ELF-1 (cell line): ENCODE measurements at places on chromosomes 6 and 20.
A peak's percentile ranks its signal among the peaks of the same experiment; 100 is the strongest.

DNA sequence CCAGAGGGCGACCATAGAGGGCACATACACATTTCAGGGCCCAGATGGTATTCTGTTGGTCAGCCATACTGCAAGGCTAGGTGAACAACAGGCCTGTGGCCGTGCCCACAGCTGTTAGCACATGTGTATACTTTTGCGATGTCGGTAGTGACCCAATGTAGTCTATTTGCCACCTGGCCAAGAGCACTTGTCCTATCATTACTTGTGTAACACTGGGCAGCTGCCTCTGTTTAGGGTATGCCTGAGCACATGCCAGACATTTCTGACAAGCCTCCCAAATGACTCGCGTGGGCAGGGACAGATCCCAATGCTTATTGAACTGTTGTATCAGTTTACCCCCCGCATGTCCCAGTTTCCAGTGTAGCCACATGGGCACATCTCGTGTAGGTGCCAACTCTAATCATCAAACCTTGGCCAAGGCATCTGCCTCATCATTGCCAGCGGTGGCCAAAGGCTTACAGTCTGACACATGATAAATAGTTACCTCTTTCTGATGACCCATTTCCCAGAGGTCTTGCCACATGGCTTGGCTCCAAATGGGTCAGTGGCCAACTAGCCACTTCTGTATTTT is 74.4 kb upstream of the FBXL4 start:
- DNase-seq = no peak

GRCh38 chr6:158575550-158575949 is 15.7 kb downstream of the TMEM181 start:
- no peak for DNase-seq

DNA sequence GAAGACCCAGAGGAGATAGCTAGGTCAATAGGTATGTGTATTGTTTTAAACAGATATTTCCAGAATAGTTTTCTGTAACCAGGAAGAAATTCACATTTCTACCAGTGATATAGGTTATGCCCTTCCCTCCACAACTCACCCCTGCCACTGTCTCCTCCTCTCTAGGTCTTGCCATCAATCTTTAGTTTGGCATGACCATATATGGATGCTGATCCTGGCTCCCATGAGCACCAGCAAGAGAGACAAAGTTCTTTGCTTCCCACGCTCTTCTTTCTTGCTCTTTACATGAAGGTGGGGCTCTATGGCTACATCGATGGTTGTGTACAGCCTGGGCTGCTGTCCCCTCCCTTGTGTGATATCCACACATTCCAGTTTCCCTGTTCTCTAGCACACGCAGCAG is 459.4 kb upstream of the ID4 start:
- no peak for DNase-seq

- DNase-seq = no peak
Observed at GRCh38 chr6:169271877-169272216, 18.2 kb upstream of the THBS2 start.

DNA sequence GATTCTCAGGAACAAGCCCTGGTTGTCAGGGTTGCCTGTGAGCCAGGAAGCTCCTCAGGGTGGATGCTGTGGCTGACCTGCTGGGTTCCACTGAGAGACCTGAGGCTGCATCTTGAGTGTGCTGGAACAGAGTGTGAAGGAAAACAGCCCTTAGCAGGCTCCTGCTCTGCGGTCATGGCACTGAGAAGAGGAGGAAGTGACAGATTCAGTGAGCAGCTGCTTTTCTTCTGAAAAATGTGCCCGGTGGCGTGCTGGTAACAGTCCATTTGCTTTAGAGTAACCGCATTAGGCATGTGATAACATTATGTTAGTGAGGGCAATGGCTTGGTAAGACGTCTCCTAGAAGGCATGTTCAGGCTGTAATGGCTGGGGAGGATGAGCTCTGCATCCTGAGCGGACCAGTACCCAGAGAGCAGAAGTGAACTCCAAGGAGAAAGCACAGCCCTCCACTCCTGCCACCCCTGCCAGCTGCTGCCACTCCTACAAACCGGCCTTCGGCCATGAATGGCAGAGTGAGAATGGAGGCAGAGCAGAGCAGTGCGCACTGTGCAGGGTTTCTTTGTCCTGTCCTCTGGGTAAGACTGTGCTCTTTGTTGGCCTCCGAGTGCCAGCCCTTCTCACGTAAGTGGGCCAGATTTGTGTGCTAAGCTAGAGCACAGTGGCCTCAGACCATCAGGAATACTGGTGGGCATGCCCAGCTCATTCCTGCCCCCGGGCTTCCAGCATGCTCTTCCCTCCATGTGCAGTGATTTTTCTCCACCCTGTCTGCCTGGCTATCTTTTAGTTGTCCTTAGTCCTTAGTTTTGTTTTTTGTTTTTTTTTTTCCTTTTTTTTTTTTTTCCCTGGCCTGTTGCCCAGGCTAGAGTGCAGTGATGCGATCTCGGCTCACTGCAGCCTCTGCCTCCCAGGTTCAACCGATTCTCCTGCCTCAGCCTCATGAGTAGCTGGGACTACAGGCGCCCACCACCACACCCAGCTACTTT is 98.1 kb upstream of the VSTM2L start:
- no peak for DNase-seq

GRCh38 chr20:38700141-38700540 is 24.1 kb upstream of the SLC32A1 start:
- DNase-seq = no peak

GRCh38 chr20:40494248-40494647 is 194.8 kb downstream of the MAFB start:
- DNase-seq = no peak

- no peak for DNase-seq
Observed at GRCh38 chr6:105174512-105174911, 5.3 kb downstream of the POPDC3 start.

- DNase-seq = no peak
Observed at GRCh38 chr20:63807654-63808053, 23.4 kb downstream of the ZBTB46 start.

GRCh38 chr6:117018771-117019170 is 141.7 kb downstream of the RFX6 start:
- DNase-seq = no peak

- DNase-seq = no peak
Observed at GRCh38 chr20:23257848-23258746, 92.5 kb upstream of the NXT1 start.

GRCh38 chr20:50186151-50186885 is 4.3 kb upstream of the CEBPB start:
- DNase-seq = peak; percentile 90

DNA sequence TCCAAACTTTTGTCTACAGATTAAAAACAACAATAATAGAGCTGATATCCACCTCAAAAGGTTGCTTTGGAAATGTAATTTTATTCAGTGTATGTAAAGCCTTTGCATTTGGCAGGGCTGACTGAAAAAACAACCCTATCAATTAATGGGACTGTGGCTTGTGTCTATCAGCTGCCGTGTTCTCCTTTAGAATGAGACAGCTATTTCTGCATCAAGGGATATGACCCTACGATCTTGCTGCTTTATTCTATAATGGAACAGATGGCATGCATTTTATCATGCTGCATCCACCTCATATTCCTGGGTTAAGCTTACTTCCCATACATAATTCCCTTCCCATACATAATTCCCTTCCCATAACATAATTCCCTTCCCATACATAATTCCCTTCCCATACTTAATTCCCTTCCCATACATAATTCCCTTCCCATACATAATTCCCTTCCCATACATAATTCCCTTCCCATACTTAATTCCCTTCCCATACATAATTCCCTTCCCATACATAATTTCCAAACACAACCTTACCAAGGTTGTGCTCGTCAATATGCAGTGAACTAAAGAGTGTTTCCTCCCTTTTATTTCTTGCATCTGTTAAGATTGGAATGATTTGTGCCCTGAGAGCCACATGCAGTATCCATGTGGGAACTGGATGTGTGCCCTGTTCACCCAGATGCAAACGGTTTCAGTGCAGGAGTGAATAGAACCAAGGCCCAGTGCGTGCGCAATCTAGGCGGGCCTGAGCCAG is 26.8 kb downstream of the SERPINB6 start:
- DNase-seq = no peak

DNA sequence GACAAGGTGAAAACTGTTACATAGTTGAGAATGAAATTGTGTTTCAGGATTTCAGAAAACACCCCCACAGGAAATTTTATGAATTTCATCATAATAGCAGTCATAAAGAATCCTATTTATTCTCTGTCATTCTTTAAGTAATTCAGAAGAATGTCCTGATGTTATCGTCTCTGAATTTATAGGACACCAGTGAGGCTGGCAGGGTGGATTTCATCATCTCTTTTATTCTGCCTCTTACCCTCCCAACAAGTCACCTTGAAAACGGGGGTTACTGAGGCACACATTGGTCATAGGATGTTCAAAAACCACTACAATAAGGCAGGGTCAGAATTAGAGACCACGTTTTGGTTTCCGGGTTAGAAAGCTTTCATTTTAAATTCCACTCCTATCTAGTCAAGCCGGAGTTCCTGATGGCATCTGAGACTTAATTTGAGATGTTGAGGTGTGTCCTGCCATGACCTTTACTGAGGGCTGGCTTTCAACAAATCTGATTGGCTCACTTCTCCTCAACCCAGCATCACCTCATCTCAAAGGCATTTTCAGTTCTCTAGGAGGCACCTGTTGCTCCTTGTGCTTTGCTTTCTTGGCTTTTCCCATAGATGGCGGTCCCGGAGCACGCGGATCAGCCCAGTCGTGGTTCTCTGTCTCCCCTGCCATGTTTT is 230.6 kb upstream of the SUPT3H start:
- DNase-seq = peak; percentile 20

DNA sequence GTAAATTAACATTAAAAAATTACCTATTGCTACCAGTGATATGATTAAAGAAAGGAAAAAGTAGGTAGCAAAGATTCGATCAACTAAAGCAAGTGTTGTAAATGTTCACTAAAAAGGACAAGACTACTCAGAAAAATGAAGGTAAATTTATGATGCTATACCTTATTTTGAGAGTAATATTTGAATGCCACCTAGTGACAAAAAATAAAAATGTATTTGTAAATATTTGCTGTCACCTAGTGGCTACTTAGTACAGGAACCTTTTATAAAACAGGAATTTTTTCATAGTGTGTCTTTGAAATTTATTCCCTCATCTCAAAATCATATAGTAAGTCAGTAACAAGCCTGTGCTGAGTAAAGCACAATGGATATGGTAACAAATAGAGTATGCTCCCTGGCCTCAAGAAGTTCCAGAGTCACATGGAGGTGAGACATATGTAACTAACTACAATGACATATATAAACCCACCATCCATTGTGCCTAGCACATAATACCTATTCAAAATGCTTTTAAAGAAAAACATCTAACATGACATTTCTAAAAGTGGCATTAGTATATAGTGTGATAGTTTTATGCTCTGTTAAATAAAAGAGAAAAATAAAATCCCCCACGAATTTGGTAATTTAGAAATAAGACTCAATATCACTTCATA is 193.1 kb upstream of the SIM1 start:
- DNase-seq = no peak

DNA sequence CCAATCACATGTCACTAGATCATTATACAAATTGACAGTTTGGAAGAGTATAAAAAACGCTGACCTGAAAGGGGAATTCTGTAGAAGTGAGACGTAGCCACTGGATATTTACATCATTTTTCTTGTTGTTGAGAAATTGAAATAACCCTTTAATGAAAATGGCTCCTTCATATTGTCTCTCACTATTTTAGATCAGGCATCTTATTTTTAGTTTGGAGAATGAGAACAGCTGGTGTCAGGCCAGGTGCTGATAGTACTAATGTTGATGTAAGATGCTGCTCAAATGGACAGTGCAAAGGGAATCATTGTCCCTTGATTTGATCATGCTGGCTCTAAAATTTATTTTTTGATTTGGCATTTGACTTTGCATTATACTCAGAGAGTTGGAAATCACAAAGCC is 17.4 kb downstream of the NKAIN2 start:
- no peak for DNase-seq

DNA sequence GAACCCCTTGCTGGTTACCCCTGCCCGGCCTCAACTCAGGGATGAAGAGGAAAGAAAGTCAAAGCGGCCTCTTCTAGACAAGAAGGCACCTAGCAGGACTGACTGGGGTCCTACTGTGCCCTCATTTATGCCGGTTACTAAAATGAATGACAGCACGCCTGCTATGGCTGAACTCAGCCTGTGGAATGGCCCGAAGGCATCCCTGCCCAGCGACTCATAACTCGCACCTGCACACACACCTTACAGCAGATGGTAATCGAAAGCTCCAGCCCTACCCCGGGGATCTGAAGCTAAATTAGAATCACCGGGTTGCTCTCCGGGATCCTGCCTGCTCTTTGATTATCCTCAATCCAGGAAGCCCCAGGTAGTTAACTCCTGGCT is 747 bp upstream of the TXNDC5 start:
- no peak for DNase-seq

DNA sequence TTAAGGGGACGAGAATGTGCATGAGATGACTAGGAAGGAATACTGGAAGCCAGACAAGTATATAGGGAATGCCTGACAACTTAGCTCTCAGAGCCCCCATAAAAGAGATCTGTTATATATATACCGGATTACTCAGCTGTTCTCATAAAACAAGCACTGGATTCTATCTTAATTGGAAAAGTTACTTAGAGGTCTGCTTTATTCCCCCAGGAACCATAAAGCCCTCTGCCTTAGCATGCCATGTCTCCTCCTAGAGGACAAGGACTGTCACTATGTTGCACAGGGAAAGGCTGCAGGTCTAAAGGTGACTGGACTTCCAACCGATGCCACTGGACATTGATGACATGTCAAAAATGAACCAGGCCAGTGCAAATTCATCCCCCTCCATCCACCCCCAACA is 6.4 kb downstream of the EXOC2 start:
- DNase-seq = no peak

GRCh38 chr6:131958542-131959470 is 7.6 kb upstream of the CCN2 start:
- DNase-seq = no peak

DNA sequence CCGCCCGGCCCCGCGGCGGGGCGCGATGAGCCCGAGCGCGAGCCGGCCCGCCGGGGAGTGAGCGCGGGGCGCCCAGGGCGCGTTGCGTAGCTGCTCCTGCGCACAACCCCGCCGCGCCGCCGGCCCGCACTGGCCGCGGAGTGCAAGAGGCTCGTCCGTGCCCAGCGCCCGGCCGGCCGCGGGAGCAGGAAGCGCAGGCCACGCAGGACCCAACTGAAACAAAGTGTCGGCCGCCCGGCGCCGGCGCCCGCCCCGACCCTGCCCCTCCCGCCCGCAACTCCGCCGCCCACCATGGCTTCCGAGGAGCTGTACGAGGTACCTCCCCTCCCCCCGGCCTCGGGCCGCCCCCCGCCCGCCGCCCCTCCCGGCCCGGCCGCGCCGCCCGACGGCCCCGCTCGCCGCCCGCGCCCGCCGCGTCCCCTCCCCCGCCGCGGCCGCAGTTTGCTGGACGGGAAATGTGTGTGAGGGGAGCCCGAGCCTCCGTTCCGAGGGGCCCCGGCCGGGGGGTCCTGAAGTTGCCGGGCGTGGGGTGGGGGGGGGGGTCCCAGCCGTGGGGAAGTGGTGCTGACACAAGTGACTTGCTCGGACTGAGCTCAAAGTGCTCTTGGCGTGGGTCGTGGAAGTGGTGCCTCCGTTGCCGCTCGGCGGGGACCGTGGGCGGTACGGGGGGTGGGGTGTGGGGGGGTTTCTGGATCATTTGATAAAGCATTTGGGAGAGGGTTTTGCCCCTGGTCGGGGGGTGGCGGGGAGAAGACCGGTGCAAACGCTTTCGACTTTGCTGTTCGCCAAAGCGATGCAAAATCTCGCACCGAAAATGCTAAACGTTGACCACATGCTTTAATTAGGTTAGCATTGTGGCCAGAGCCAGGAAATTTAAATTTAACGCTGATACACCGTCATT is 539 bp downstream of the CDYL start:
- DNase-seq = no peak
